ENCODE measurements at places on chromosomes 5 and 9.

DNA sequence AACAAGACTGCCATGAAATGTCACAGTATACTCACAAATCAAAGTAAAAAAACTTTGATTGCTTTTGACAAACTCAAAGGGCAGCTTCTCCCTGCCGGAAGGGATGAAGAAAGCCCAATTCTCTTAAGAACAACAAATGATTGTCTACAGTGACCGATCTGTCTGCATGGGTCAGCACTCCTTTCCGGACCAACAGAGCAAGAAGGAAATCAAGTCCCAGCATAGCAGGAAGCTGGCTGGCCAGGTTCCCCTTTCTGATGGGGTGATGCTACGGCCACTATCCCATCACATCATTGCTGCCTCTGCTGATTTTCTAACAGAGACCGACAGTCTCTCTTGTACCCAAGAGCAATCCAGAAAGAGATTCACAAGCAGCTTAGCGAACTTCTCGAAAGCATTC is 692 bp downstream of the C1QTNF3 start:
- H3K4me1 ChIP-seq: peaks cover 4% of the 10 kb centered on the region
- no peak overlapping the region for H3K27ac ChIP-seq
- H3K4me3 ChIP-seq: no peak overlapping the region
- H3K27me3 ChIP-seq: no peaks in the 10 kb centered on the region
- H3K36me3 ChIP-seq: no peaks in the 10 kb centered on the region

- no peak overlapping the region for H3K4me3 ChIP-seq
- DNase-seq: no peak
- peaks cover 4% of the 10 kb centered on the region for H3K27me3 ChIP-seq
- no peaks in the 10 kb centered on the region for H3K36me3 ChIP-seq
- H3K4me1 ChIP-seq: no peaks in the 10 kb centered on the region
- no peak overlapping the region for H3K27ac ChIP-seq
Measured at GRCh38 chr5:41268894-41269293, 55.6 kb upstream of the C6 start.

GRCh38 chr5:14850419-14851049 is 21.0 kb downstream of the ANKH start:
- H3K27me3 ChIP-seq: no peaks in the 10 kb centered on the region
- H3K27ac ChIP-seq: no peak overlapping the region
- H3K4me3 ChIP-seq: no peak overlapping the region
- DNase-seq: no peak
- peaks cover 8% of the 10 kb centered on the region for H3K36me3 ChIP-seq

GRCh38 chr5:103369125-103370120 is 110.9 kb downstream of the MACIR start:
- no peaks in the 10 kb centered on the region for H3K4me1 ChIP-seq
- no peaks in the 10 kb centered on the region for H3K36me3 ChIP-seq
- H3K27me3 ChIP-seq: peaks cover 11% of the 10 kb centered on the region
- no peak overlapping the region for H3K27ac ChIP-seq

GRCh38 chr9:71760901-71761300 is 7.4 kb downstream of the CEMIP2 start:
- H3K27me3 ChIP-seq: no peaks in the 10 kb centered on the region
- no peak overlapping the region for H3K27ac ChIP-seq
- DNase-seq: no peak
- H3K4me3 ChIP-seq: no peak overlapping the region
- peaks cover 40% of the 10 kb centered on the region for H3K4me1 ChIP-seq
- H3K36me3 ChIP-seq: no peaks in the 10 kb centered on the region

DNA sequence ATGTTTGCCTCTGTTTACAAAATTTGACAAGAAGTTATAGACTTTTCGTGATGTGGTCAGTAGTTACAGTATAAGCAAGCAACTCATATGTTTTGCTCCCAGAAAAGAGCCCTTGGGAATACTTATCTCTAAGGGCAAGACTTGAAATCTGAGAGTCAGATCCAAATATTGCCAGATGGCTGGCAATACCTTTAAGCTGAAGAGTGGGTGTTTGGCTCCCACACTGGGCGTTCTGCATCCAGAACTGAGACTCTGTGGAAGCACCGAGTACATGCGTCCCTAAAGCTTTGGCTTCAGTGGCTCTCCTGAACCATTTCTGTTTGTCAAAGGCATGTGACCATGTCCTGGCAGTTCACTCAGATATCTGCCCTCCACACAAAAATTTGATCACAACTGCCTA is 194.1 kb downstream of the DCP2 start:
- H3K27me3 ChIP-seq: no peaks in the 10 kb centered on the region
- no peak overlapping the region for H3K27ac ChIP-seq
- H3K36me3 ChIP-seq: no peaks in the 10 kb centered on the region
- H3K4me3 ChIP-seq: no peak overlapping the region
- DNase-seq: no peak
- H3K4me1 ChIP-seq: no peaks in the 10 kb centered on the region

GRCh38 chr5:108681079-108681921 is 66.4 kb upstream of the FER start:
- H3K4me1 ChIP-seq: no peaks in the 10 kb centered on the region
- no peak overlapping the region for H3K27ac ChIP-seq
- H3K4me3 ChIP-seq: no peak overlapping the region

DNA sequence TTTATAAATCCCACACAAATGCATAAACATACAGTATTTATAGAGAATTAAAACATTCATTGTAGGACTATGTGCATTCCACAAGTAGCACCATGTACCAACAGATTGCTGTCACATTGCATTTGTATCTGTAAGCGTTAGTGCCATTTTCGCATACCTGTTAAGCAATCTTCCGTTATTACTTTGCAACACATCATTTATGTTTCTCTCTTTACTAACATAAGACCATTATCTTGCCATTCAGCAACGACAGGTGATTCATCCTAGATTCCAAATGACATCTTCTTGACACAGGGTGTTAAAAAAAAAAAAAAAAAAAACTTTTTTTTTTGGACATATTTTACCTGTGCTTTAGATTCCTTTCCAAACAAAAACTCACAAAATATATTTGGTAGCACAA is 511.8 kb downstream of the ELAVL2 start:
- no peak overlapping the region for H3K27ac ChIP-seq
- H3K4me1 ChIP-seq: no peaks in the 10 kb centered on the region
- H3K4me3 ChIP-seq: no peak overlapping the region
- DNase-seq: no peak
- H3K27me3 ChIP-seq: no peaks in the 10 kb centered on the region

- H3K36me3 ChIP-seq: no peaks in the 10 kb centered on the region
- H3K27me3 ChIP-seq: no peaks in the 10 kb centered on the region
- no peak for DNase-seq
- H3K4me3 ChIP-seq: no peak overlapping the region
Measured at GRCh38 chr9:95815961-95816360, 59.5 kb upstream of the ERCC6L2 start.

- no peak for DNase-seq
- H3K27ac ChIP-seq: no peak overlapping the region
- H3K36me3 ChIP-seq: peaks cover 15% of the 10 kb centered on the region
Measured at GRCh38 chr9:130587921-130588320, 8.5 kb downstream of the FUBP3 start.

Data from CD4-positive, alpha-beta T cell (primary cell).